ENCODE measurements at places on chromosomes 12 and 14. TPM values are rescaled to one million over a fixed set of nuclear protein-coding genes. Genes with fewer than 3 reads are reported as not detected.

- DNase-seq, result no peak
- H3K4me3 ChIP-seq, result no peak overlapping the region
- no peaks in the 10 kb centered on the region for H3K36me3 ChIP-seq
- no peak overlapping the region for H3K27ac ChIP-seq
- H3K27me3 ChIP-seq, result no peaks in the 10 kb centered on the region
Measured at GRCh38 chr12:52441320-52441911, 7.2 kb upstream of the KRT75 start.

DNA sequence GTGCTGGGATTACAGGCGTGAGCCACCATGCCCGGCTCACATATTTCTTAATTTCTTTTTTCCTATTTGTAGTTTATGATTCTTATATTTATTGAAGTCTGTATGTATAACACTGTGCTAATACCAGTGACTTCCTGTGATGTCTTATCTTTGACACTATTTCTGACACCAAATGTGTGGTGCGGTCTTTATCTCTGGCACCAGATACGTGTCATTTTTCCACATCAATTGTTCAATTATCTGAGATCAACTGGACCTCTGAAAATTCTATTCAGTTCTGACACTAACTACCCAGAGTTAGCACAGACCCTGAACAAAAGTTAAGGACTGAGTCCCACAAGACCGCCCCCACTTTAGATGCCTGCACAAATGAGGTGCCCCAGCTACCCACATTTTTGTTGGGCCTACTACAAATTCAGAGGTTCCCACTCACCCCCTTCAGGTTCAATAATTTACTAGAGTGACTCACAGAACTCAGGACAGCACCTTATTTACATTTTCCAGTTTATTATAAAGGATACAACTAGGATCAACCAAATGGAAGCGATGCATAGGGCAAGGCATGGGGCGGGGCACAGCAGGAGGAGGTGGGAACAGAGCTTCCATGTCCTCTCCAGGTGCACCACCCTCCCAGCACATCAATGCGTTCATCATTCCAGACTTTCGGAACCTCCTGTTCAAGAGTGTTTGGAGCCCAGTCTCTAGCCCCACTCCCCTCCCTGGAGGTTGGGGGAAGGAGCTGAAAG, 11.6 kb upstream of the SRSF9 start:
- no peak overlapping the region for H3K27ac ChIP-seq
- H3K27me3 ChIP-seq, result no peaks in the 10 kb centered on the region
- H3K36me3 ChIP-seq, result no peaks in the 10 kb centered on the region
- DNase-seq, result no peak

DNA sequence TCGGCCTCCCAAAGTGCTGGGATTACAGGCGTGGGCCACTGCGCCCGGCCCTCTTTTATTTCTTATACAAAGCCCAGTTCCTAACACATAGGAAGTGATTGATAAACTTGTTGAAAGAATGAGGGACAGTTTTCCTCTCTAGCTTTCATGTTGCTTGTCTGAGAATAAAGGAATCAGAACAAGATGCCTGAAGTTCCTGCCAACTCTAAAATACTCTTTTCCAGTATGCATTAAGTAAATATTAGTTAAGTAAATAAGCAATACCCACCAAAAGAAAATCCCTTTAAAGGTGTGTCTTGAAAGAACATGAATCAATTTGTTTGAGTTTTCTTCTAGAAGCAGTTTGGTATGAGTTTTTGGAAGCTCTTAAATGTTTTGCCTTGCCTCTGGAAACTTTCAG, 24.4 kb upstream of the CD27 start:
- H3K27me3 ChIP-seq, result no peaks in the 10 kb centered on the region
- no peak overlapping the region for H3K4me3 ChIP-seq
- no peak for DNase-seq
- peaks cover 8% of the 10 kb centered on the region for H3K4me1 ChIP-seq

DNA sequence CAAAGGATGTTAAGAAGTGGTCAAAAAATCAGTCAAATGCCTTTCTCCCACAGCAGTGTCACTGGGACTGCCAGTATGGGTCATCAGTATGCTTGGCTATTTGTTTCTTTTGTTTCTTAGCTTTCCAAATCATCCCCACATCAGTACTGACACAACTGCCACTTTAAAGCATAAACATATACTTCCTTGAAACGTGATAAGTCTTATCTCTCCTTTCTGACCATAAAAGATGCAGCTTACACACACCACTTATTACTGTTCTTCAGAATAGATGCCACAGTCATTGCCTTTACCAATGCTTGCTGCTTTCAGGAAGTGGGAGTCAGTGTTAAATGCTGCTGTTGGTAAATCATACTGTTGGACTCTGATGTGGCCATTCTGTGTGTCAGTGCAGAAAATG, 18.6 kb upstream of the GARIN2 start:
- H3K4me3 ChIP-seq, result no peak overlapping the region
- no peaks in the 10 kb centered on the region for H3K4me1 ChIP-seq
- no peak overlapping the region for H3K27ac ChIP-seq
- no peaks in the 10 kb centered on the region for H3K36me3 ChIP-seq
- H3K27me3 ChIP-seq, result no peaks in the 10 kb centered on the region
- DNase-seq, result no peak

GRCh38 chr12:47820631-47821345, 1.1 kb upstream of the HDAC7 start:
- H3K27me3 ChIP-seq, result no peaks in the 10 kb centered on the region
- peaks cover 37% of the 10 kb centered on the region for H3K4me1 ChIP-seq
- peak; percentile 93 for DNase-seq
- peak overlapping the region; percentile 93 for H3K27ac ChIP-seq
- H3K4me3 ChIP-seq, result peak overlapping the region; percentile 81

GRCh38 chr14:63134801-63135200, 69.4 kb upstream of the RHOJ start:
- H3K27ac ChIP-seq, result no peak overlapping the region
- no peak for DNase-seq
- H3K4me1 ChIP-seq, result no peaks in the 10 kb centered on the region
- no peaks in the 10 kb centered on the region for H3K36me3 ChIP-seq

- no peaks in the 10 kb centered on the region for H3K27me3 ChIP-seq
- no peak overlapping the region for H3K4me3 ChIP-seq
- H3K36me3 ChIP-seq, result no peaks in the 10 kb centered on the region
- H3K27ac ChIP-seq, result no peak overlapping the region
Measured at GRCh38 chr14:104818714-104819161, 17.8 kb downstream of the ZBTB42 start.

- no peak for DNase-seq
- no peaks in the 10 kb centered on the region for H3K36me3 ChIP-seq
Measured at GRCh38 chr12:62931477-62931876, 3.5 kb downstream of the PPM1H start.

- no peaks in the 10 kb centered on the region for H3K4me1 ChIP-seq
- H3K27me3 ChIP-seq, result no peaks in the 10 kb centered on the region
- H3K27ac ChIP-seq, result peak overlapping the region; percentile 88
- DNase-seq, result no peak
- H3K36me3 ChIP-seq, result no peaks in the 10 kb centered on the region
- H3K4me3 ChIP-seq, result peak overlapping the region; percentile 38
Measured at GRCh38 chr14:100191584-100192249, 32.3 kb upstream of the DEGS2 start.

DNA sequence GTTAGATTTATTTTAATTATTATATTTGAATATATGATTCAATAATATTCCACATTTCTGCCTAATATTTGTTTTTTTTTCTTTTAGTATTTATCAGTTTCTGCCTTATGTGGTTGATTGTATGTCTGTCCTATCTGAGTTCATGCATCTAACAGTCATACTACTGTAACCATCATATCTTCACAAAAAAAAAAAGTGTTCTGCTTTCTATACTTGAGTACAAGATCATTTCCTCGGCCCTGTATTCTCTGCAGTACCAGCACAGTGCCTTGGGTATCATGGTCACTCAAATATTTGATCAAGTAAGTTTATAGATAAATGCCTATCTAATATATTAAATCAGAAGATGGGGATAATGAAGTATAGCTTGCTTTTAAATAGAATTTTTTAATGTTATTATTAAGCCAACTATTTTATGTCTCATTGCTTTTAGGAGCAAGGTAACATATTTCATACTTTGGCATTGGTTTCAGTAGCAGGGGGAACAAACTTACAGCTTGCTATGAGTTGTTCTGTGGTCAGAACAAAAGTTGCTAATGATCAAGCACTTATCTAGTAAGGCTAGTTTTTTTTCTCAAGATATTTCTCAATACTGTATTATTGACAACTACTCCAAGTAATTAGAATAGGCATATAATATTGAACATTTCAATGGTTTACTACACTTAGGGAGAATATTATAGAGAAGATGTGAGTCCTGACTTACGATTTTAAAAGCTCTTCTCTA, 290.5 kb upstream of the FBXO33 start:
- no peaks in the 10 kb centered on the region for H3K4me1 ChIP-seq
- H3K27me3 ChIP-seq, result no peaks in the 10 kb centered on the region
- no peak overlapping the region for H3K4me3 ChIP-seq
- no peak overlapping the region for H3K27ac ChIP-seq

DNA sequence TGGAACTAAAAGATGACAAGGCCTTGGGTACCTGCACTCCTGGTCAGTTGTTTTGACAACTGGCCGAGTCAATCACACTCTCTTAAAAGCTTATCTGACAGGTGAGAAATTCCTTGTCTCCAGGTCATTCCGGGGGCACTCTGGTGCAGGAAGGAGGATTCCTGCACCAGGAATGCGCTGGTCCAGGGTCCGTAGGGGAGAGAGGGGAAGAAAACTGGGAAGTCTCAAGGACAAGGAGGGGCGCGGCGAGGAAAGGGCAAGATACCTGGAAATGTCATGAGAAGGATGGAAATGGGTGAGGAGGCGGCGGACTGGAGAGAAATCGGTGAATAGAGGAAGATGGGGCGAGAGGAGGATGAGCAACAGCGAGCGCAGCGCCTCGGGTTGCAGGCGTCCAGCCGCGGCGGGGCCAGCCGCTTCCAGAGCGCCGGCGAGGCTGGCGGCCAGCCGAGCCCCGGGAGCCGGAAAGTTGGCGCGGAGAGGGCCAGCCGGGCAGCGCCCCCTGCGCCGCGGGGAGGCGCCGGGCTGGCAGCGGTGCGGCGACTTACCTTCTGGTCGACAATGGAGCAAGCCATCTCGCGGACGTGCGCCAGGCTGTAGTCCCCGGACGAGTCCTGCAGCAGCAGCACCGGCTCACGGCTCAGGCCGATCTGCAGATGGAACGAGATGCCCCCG, 809 bp downstream of the PRKD1 start:
- H3K4me1 ChIP-seq, result peaks cover 7% of the 10 kb centered on the region
- H3K4me3 ChIP-seq, result peak overlapping the region; percentile 60
- peak; percentile 45 for DNase-seq
- H3K27me3 ChIP-seq, result no peaks in the 10 kb centered on the region
- H3K27ac ChIP-seq, result peak overlapping the region; percentile 86

GRCh38 chr12:3083241-3083920, 6.2 kb downstream of the TSPAN9 start:
- H3K4me3 ChIP-seq, result no peak overlapping the region
- H3K27ac ChIP-seq, result no peak overlapping the region
- no peaks in the 10 kb centered on the region for H3K27me3 ChIP-seq
- peaks cover 6% of the 10 kb centered on the region for H3K4me1 ChIP-seq
- no peak for DNase-seq

- H3K27ac ChIP-seq, result no peak overlapping the region
- no peaks in the 10 kb centered on the region for H3K27me3 ChIP-seq
- no peak overlapping the region for H3K4me3 ChIP-seq
- no peaks in the 10 kb centered on the region for H3K36me3 ChIP-seq
Measured at GRCh38 chr12:12482959-12483358, 79.7 kb downstream of the DUSP16 start.

Gene METTL1
- 5.7 TPM for total RNA-seq

Gene STON2
- total RNA-seq, result 27.6 TPM

Gene P2RX7
- 6.9 TPM for total RNA-seq

Gene LRP1
- total RNA-seq, result 405 TPM

All from ovary (tissue), 10 donors.